ENCODE measurements at places on chromosomes 7 and 10.
A peak's percentile ranks its signal among the peaks of the same experiment; 100 is the strongest.

GRCh38 chr10:131681122-131681521 lies 219.7 kb upstream of the PPP2R2D start:
- DNase-seq, result no peak

GRCh38 chr10:32982911-32983909 lies 25.2 kb upstream of the ITGB1 start:
- no peak for DNase-seq

DNA sequence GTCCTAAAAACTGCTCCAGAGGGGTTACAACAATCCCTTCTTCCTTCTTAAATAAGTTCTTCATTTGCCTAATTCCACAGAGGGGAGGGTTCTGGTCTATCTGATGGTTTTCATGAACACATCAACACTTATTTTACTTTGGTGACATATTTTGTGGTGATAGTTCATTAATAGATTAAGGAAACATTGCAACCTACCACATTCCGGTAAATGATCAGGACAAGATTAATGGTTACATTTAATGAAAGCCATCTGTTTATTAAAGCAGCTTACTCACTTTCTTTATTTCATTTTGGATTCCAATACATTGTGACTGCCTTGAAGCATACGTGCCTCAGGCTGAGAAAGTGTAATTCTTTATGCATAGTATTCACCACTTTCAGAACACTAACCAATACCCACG lies 101.0 kb downstream of the SKIDA1 start:
- DNase-seq, result no peak

DNA sequence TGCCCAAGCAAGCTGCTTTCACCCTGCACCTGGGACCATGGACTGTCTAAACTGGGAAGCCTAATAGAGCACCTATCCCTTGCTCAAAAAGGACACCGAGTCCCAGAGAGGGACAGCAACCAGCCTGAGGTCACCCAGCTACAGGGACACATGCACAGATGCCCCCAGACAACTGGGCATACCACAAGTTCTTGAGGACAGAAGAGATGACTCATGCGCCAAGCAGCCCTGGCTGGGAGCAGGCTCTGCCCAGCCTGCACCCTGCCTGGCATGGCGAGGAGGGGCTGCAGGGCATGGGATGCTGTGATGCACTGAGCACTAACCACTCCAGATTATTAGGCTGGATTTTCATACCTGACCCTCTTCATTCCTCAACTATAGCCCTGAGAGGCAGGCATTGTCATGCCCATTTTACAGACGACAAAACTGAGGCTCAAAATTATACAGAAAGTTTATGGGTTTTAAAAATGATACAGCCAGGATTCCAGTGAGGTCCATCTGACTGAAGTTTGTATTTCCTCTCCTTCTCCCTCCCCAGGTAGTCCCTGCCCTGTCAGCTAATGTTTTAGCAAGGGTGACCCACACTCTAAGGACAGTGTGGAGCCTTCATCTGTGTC lies 289.3 kb upstream of the ZMIZ1 start:
- no peak for DNase-seq

DNA sequence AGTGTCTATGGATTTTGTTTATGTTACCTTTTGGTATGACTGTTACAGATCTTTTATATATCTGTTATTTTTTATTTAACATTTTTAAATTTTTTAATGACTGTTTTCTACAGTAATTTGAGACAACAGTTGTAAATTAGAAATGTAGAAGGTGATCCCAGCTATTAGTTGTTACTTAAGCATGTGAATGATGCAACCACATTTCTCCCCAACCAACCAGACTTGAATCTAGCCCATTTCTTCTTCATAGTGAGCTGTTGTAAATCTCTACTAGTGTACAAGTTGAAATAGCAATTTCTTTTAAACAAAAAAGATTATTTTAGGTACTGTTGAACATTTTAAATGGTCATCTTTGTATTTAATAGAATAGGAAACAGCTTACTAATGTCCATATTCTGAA lies 18.0 kb downstream of the TMEM106B start:
- no peak for DNase-seq

DNA sequence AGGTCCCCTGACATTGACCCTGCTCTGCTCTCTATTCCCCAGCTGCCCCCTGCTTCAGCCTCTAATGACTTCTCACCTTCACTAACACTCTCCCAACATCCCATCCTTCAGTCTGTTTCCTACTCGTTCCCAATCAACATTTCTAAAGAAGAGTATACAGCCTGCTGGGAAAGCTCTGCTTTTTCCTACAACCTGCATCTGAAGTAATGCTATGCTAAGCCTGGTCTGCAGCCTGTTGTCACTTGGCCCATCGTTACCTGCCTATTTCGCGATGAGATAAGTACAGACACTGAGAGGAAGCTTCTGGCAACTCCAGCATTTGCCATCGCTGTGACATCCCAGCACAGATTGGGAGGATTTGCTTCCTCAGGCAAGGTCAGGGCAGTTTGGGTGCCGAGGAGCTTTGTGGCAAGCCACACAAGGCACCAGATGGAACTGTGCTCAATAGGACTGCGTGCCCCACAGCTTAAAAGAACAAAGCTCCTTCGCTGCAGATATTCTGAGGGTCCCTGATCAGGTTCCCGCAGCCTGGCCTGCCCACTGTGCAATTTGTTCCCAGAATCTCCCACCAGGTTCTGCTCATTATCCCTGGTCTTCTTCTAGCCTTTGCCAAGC lies 51.4 kb downstream of the PKD1L1 start:
- DNase-seq, result no peak

DNA sequence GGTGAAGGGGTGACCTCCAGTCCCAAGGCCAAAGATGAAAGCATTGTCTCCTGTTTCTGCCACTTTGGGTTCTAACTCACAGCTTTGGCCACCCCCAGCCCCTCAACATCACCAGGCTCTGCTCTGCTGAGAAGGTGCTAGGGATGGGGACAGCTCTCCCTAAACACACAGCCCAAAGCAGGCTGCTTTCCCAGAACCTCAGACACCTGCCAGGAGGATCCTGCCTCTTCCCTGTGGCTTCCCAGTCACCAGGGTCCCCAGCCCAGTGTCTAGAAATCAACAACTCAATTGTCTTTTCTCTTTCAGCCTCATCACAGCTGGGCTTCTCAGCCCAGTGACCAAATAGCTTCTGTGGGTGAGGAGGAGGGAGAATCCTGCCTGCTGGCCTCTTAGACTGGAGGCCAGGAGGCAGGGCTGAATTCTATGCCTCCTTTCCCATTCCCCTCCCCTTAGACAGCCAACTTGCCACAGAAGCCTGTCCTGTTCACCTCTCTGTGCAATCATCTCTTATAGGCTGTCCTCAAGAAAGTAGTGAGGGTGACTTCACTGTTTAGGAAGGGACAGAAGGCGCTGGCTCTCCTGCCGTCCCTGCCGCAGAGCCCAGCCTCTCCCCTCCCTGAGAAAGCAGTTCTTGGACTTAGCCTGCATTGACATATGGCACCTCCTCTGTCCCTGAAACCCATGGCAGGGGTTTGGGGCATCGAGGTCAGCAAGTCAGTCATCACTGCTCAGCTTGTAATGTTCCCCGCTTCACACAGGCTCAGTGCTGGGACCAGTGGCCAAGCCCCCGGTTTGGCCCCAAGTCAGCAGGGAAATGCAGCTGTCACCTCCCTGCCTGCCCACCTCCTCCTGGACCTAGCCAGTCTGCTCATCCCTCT lies 3.7 kb downstream of the FGF8 start:
- DNase-seq, result no peak

DNA sequence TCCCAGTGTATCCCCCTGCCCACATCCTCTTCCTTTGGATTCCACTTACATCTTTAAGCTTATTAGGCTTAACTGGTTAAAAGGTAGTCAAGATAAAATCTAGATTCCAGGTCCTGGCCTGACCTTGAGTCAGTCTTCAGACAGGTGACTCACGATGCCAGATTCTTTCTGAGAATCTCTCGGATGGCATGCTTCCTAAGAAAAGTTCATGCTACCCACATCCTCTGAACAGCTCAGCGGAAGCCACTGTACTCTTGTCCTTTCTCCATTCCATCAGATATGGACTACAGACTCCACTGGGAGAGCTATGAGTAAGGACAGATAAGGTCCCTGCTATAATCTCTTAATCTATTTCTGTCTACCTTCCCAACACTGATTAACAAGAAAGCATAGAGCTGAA lies 43.4 kb downstream of the DNMBP start:
- DNase-seq, result no peak

DNA sequence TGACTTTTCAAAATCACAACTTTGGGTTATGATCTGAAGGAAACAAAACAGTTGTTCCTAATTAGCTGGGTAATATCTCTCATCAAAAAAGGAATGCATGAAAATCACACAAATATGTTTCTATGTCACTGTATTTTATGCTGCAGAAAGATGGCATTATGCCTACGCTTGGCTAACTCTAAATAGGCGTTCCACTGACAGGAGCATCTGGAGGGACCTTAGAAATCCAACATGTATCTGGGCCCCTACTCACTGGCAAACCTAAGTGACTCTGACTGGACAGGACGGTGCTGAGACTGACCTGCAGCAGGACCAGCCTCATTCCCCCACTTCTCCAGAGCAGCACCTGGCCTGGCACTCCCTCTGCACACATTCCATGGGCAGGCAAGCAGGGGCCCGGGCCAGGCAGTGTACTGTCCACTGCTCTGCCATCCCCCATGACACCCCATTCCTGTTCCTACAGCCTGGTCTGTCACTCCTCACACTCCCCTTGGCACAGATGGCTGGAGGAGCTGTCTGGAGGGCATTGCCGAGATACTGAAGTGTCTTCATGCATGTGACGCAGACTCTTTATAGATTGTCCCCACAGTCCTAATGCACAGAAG lies 2.6 kb upstream of the MYL7 start:
- no peak for DNase-seq

GRCh38 chr10:57921140-57921539 lies 346.6 kb downstream of the IPMK start:
- no peak for DNase-seq

GRCh38 chr7:129865093-129865924 lies 87.5 kb downstream of the UBE2H start:
- DNase-seq, result no peak

- DNase-seq, result no peak
Observed at GRCh38 chr7:3928727-3929515, 627.9 kb downstream of the SDK1 start.

- no peak for DNase-seq
Observed at GRCh38 chr10:132542819-132543218, 5.2 kb downstream of the INPP5A start.

- no peak for DNase-seq
Observed at GRCh38 chr7:85890244-85890811, 703.5 kb upstream of the SEMA3D start.

- no peak for DNase-seq
Observed at GRCh38 chr7:76998285-76998589, 33.9 kb downstream of the SPDYE17 start.

DNA sequence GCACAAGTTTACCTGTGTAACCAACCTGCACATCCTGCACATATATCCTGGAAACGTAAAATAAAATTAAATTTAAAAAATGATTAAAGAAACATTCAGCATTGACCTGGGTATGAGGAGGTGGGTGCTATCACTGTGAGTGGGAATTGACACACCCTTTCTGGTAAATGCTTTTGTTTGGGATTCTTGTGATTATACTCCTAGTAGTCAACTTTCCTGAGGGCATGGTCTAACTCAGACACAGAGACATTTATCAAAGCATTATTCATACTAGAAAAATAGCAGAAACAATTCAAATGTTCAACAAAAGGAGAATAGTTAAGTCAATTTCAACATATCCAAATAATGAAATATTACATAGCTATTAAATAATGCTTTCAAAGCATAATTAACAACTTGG lies 44.2 kb downstream of the CNNM2 start:
- no peak for DNase-seq

DNA sequence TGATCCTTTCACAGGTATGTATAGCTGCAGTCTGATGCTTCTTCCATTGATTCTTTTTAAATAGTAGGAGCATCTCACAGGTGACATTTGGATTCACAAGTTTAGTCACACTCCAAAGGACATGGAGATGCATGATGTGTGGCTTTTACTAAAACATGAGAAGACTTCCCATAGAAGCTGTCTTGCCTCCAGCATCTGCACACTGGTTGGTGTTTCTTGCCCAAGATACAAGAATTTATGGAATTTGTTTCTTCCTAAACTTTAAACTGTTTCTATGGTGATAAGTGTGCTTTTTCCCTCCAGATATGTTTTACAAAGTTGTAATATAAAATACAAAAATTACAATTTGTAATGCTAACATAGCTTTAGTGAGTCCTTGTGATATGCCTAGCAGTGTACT lies 24.2 kb downstream of the ADIRF start:
- DNase-seq, result no peak

GRCh38 chr7:111736552-111736874 lies 174.2 kb upstream of the IMMP2L start:
- no peak for DNase-seq

- DNase-seq, result no peak
Observed at GRCh38 chr7:131797841-131798240, 241.4 kb upstream of the PODXL start.

GRCh38 chr10:66747451-66747850 lies 178.4 kb upstream of the LRRTM3 start:
- no peak for DNase-seq

GRCh38 chr10:132527339-132528063 lies 10.1 kb upstream of the INPP5A start:
- no peak for DNase-seq

DNA sequence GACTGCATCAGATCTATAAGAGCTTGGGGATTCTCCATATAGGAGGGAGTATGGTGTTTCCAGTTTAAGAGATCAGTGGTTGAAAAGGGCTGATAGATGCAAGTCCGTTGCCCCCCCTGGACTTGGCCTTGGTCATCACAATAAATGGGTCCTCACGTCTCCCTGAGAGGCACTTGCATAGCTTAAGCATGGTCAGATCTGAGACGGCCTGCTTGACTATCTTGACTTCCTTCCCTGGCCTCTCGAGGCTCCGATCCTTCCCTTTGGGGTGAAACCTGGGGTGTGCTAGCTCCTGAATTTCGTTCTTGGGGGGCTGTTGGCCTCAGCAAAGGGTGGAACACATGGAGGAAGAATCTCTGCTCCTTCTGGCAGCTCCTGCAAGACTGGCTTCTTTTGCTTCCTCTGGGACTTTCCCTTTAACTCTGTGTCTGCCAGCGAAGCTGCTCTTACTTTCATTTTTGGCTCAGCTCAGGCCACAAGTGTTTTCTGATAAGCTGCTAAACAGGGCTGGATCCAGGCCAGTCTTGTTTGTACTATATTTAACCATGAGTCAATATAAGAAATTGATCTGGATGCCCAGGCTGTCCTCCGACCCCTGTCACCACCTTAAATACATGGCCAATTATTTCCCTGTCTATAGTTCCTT lies 11.2 kb upstream of the ZNF485 start:
- peak; percentile 62 for DNase-seq

- DNase-seq, result no peak
Observed at GRCh38 chr7:142896151-142896550, 10.6 kb upstream of the TRPV6 start.

- no peak for DNase-seq
Observed at GRCh38 chr10:99660662-99661376, 1.5 kb downstream of the ENTPD7 start.
